Epithelial cell of prostate (primary cell): ENCODE measurements at places on chromosomes 2 and 18.

DNA sequence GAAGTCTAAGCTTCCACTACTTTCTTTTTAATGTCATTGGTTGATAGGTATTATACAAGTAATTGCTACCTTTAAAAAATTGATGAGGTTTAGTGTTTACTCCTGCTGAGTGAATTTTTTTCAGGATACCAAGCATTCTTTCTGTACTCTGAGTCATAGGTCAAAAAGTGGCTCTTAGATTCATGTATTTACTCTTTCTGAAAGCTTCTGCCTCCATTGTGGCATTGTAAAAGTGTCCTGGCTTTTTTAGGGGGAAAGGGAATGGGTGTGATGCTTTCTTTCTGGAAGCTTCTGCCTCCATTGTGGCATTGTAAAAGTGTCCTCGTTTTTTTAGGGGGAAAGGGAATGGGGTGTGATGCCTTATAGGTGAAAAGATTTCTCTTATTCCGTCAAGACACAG lies 286.5 kb downstream of the LPIN1 start:
- no peak for DNase-seq

DNA sequence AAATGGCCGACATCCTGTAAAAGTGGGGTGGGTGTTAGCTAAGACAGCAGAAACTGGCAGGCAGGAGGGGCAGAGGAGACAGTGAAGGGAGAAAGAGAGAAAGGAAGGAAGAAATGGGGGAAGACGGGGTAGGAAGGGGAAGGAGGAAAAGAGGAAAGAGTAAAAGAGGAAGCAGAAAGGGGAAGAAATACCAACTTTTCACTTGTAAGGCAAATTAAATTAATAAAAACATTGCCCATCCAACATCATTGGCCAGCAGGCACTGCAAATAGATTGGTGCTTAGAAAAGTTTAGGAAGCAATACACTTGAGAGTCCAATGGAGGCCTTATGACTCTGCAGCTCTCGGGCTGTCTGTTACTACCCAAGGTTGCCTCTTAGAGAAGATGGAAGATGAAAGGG lies 116.7 kb downstream of the TNS1 start:
- no peak for DNase-seq

DNA sequence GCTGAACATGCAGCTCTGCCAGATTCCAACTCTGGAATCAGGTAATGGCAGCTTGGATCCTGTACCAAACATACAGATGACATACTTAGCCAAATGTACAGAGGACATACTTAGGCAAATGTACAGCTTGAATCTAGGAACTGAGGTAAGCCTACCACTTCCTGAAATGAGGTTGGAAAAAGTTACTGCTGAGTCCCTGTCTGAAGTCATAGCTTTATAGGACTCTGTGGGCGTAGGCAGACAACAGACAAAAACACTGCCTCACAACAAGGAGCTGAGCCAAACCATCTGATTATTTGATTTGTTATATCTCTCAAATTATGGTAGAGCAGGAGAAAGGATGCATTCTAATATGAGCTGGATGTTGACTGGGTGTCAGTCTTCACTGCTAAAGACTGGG lies 290.2 kb upstream of the TCF4 start:
- DNase-seq: no peak

DNA sequence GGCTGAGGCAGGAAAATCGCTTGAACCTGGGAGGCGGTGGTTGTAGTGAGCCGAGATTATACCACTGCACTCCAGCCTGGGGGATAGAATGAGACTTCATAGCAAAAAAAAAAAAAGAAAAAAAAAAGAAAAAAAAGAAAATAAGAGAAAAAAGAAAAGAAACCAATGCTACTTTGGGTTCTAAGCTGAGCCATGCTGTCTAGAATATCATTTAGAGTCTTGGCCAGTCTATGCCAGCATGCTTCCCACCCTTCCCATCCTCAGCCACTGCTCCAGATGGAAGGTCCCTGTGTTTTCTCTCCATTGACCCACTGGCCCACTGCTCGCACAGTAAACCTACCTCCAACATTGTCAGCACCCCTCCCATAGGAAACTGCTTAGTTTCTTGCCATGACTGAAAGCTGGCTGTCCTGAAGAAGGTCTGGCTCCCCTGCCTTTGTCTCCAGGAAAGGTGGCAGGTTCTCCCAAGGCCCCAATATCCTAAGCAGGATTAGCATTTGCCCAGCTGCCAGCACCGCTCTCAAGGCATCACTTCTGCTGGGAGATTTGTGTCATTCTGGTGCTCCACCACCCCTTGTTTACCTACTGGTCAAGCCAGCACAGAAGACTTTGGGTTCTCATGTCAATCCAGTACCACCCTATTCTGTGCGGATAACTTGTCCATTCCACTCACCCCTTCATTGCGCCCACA lies 47.3 kb upstream of the PAPOLG start:
- no peak for DNase-seq

- DNase-seq: no peak
These were observed 14.0 kb upstream of the IL1B start for GRCh38 chr2:112850588-112850987.

DNA sequence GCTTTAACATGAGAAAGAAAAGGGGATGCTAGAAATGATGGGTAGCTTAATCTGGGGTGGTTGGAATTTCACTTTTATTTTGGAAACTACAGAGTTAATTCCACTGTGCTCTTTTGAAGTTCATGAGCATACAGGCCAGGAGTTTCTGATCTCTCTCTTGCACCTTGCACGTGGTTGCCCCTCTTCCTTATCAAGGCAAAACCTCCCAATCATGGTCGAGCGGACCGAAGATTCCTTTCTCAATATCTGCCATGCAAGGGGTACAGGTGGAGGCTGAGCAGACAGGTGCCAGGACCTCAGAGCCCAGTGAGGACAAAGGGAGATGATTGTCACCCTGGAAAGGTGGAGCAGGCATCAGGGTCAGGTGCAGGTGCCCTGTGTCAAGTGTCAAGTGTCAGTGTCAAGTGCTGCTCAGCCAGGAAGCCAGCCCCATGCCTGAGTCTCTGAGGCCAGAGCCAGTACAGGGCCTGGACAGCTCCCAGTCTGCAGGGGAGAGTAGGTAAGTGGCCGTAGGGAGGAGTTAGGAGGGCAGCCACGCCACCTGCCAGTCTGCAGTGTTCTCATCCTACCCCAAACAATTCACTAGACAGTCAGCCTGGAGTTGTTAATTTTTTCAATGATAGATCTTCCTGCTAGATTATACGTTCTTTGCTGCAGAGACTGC lies 42.2 kb downstream of the LPIN1 start:
- DNase-seq: no peak

DNA sequence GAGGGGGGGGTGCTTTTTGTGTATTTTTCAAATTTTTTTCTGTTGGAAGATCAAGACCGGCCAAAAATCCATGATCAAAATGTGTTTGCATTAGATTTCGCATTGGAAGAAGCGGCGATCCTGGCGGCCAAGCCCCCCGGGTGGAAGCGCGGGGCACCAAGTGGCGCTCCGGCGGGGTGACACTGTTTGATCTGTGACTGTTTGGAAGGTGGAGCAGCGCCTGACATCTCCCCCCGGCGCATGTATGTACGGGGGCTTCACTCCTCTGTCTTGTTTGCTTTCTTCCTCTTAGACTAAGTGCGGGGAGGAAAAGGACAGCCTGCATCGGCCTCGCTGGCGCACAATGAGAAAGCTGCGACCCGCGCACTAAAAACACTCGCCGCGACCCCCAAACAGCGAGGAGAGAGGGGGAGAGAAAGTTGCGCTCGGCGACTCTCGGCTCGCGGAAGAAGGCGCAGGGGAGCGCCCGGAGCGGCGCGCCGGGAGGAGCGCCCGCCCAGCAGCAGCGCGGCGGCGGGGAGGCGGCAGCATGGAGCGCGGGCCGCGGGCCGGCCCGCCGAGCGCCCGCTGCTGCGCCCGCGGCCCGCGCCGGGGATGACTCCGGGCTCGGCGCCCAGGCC lies 515 bp downstream of the TSHZ1 start:
- DNase-seq: no peak

GRCh38 chr2:15665067-15665942 lies 73.6 kb downstream of the DDX1 start:
- DNase-seq: no peak

DNA sequence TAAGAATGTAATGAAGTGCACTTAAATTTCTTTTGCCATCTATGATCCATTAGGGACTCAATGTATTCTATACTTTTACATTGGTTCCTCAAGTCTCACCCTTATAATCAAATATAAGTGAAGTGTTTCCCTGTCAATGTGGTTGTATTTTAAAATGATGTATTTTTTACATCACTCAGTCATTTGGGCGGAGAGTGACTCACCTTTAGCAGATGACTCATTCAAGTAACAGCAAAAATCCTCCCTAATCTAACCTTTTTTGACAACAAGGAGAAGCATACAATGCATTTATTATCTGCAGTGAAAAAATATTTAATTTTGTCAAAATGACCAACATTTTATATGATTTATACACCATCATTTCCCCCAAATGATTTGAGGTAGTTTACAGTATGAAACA lies 94.4 kb downstream of the FANCL start:
- no peak for DNase-seq

DNA sequence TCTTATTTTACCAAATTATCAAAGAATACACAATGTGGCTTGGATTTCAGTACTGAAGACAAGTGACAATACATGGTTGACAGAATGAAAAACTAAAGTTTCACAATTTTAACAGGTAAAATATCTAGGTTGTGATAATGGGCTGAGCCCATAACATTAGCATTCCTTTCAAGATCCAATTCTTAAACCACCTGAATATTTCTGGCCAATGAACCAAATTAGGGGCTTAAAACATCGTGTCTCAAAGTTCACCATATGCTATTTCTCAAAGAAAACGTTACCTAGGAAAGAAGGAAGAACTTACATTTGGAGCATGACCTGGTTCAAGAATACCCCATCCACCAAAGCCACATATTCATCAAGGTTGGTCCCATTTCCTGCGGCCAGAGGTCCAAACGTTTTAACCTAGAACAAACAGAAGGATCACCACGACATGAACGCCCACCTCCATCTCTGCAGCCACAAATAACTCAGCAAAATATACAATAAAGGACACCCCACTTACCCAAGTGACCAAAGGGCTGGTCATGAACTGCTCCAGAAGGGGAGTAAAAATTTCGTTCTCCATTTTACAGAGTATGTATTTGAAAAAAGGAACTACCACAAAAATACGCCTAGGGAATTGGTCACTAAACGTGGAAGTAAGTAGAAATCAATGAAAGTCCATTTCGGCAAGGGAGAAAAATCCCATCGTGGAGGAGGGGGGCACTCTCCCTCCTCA lies 984 bp downstream of the CCDC88A start:
- DNase-seq: no peak

GRCh38 chr2:127039387-127040031 lies 67.4 kb downstream of the BIN1 start:
- DNase-seq: no peak

DNA sequence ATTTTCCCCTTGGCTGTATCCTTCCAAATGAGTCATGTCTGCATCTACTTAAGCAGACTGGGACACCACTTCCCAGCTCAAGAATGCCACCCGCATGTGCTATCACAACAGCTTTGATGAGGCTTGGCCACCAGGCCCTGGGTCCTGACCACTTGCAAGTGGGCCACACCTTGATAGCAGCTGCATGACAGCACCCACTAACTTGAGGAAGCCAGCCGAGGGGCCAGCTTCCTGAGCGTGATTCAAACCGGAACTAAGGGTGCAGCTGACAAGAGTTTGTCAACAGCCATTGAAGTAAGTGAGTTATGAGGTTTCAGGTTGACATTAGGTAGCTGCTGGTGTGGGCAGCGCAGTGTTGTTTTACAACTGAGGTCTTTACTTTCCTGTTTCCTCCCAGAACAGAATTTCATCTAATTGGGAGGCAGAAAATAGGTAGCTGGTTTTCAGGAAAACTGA lies 54.4 kb downstream of the EPHA4 start:
- DNase-seq: no peak

- no peak for DNase-seq
These were observed 32.9 kb downstream of the CDKL4 start for GRCh38 chr2:39210846-39211245.

DNA sequence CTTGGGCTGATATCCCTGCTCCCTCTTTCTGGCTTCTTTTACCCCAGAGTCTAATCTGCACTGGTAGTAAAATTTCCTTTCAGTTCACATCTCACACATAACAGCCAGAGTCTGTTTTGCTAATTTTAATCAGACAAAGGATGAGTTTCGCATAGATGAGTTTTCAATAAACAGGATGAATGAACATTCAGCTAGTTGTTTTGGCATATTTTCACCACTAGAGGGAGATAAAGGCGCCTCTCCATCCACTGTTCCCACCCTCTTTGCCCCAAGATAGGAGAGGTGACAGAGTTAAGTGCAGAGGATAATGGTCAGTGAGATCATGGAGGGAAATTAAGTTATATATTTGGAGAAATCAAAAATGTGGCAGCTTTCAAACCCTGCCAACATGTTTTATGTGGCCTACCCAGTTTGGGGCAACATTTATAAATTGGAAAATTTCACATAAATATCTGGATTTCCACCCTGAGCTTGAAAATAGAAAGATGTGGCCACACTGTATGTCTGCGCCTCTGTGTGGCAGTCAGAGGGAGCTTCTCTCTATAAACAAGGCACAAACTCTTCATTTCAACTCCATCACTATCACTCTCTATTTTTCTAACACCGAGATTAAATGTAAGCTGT lies 48.5 kb upstream of the DTNA start:
- no peak for DNase-seq

DNA sequence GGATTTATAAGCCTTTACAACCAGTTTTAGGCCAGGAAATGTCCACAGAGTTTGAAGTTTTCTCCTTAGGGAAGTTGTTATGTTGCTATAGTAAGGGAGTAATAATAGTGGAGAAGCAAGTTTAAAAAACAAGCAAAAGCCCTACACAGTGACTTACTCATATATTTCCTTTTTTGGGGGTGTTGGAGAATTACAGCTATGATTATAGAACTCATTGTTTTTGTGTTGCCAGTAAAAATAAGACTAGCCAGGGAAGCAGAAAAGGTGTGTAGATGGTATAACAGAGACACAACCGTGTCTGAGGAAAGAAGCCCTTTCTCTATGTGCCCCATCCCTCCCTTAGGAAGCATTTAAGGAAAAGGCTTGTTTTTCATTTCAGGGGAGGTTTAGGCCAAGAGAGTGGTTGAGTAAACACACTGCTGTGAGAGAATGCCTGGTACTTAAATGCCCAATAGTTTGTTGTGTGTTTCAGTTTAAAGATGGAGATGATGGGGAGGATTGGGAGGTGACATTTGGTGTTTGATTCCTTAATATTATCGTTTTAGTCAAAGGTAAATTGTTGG lies 2.3 kb downstream of the VAPA start:
- DNase-seq: no peak

GRCh38 chr2:41597680-41598079 lies 450.1 kb upstream of the PKDCC start:
- no peak for DNase-seq

DNA sequence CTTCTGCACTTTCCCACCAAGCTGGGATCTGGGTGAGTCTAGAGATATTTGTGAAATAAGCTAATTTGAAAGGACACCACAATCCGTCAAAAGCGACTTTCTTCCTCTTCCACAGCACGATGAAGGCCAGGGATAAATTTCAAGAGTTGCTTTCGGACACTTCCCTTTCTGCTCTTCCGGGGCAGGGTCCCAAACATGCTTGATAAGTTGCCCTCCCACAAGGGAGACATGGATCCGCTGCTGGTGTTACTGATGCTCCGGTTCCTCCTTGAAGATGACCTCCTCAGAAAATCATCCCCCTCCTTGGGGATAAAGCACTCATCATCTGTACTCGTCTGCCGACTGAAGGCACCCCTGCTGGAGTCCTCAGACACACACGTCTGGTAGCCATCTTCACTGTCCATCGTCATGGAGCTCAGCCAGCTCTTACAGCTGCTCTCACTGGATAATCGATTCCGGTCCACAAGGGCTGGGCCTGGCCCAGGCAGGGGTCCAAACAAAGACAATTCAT lies 28.2 kb downstream of the CYTIP start:
- no peak for DNase-seq

- DNase-seq: no peak
These were observed 180.6 kb upstream of the HDAC4 start for GRCh38 chr2:239581352-239581901.

- no peak for DNase-seq
These were observed 40.4 kb downstream of the CYRIA start for GRCh38 chr2:16625201-16625729.
